ENCODE measurements at places on chromosomes 3 and 15.

GRCh38 chr15:63348392-63348791, 33.3 kb downstream of the CA12 start:
- DNase-seq, result no peak

DNA sequence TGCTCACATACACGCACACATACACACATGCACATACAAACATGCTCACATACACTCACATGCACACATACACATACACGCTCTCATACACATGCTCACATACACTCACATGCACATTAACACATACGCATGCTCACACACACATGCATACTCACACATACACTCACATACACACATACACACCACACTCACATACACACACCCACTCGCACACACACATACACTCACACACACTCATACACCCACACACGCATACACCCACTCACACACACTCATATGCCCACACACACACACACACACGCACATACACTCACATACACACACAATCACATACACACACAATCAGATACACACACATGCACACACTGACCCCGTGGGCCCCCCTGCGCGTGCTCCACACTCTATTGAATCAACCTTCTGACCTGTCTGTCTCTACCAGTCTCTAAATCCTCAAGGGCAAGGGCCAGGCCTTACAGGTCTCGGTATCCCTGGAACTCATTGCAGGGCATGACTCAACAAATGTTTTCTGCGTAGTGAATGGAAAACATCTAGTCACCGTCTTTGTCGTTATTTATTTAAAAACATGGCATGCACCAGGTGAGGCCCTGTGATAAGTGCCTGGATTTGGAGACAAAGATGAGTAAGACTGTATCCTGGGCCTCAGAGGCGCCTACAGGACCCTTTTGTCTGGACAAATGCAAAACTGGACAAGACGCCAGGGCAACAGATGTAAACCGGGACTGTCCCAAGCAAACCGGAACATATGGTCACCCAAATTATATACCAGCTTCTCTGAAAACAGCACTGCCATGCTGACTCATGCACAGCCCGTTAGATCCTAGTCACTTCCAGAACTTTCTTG, 41.8 kb downstream of the GRK7 start:
- no peak for DNase-seq

DNA sequence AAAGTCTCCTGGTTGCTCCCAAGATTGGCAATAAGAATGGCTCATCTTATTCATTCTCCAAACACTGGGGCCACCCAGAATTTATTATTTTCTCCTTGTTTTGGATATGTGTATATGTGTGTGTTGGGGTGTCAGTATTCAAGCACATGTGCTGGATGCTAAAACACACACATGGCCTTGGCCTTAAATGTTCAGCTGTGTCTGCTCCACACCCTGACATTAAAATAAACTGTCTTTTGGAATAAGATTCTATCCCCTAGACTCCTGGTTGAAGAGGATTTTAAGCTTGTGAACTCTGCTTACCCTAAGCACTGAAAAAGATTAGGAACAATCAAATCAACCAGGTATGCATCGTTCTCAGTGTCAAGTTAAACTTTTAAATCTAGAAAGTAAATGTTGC, 382.9 kb upstream of the MCTP2 start:
- no peak for DNase-seq

GRCh38 chr3:8606701-8607231, 37.8 kb downstream of the SSUH2 start:
- no peak for DNase-seq

DNA sequence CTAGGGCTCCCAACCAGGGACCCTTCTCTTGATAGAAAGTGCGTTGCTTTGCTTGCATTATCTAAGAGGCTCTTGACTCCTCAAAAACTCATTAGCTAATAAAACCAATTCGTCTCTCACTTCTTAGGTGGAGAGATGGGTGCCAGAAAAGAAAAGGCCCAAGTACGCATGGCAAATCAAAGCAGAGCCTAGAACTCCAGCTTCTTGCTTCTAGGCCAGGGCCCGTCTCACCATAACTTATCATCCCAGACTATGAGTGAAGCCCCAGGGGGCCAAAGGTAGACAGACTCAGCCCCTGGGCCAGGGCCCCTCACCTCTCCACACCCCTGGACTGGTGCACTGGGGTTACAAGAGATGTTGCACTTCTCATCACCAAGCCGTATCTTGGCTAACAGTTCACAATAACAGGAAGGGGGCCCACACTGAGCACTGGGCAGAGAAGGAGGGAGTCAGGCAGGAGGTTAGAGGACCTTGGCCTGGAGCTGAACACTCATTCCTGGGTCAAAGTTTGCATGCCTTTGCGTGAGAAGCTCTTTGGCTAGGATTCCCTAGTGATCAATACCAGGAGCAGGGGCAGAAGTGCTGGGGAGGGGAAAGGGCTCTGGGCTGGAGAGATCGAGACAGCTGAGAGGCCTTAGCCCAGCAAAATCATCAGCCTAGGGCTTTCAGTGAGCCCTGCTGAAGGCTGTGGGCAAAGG, 5.4 kb upstream of the CYP1A1 start:
- no peak for DNase-seq
